Brain microvascular endothelial cell (primary cell): ENCODE measurements at places on chromosomes 3 and 15.

GRCh38 chr3:151372063-151372820, 12.3 kb downstream of the P2RY12 start:
- no peak for DNase-seq

- DNase-seq: peak; percentile 11
Observed at GRCh38 chr3:178536211-178537079, at the start of gene KCNMB2. KCNMB2 (plus strand) TSS chr3:178536436.

DNA sequence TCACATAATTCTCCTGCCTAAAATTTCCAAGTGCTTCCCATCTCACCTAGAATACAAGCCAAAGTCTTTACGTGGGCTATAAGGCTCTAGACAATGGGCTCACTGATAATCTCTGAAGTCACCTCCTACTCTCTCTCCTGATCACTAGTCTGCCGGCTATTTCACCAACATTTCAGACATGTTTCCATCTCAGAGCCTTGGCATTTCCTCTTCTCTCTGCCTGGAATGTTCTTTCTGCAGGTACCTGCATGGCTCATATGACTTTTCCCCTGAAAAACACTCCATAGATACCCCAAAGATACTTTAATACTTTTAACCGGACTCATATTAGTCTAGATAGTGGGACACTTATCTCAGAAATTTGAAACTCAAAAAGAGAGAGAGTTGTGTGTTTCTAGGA, 32.7 kb downstream of the CD200 start:
- peak; percentile 29 for DNase-seq

GRCh38 chr3:17891139-17891856, 148.9 kb upstream of the TBC1D5 start:
- no peak for DNase-seq

DNA sequence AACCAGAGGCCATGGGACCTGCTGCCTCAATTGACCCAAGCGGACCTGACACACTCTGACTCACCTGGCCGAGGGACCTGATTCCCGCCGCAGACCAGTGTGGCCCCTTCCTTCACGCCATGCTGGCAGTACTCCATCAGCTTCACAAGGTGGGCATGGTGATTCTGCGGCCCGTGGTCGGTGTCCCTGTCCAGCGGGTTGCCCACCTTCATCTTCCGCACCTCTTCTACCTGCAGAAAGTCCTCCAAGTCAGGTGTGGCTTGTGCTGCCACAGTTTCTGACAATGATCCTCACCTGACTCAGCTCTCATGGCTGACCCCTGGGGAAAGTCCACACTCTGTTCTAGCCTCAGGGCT, 25.9 kb upstream of the SLC41A3 start:
- DNase-seq: no peak

- no peak for DNase-seq
Observed at GRCh38 chr3:126964950-126965349, 18.0 kb upstream of the PLXNA1 start.

DNA sequence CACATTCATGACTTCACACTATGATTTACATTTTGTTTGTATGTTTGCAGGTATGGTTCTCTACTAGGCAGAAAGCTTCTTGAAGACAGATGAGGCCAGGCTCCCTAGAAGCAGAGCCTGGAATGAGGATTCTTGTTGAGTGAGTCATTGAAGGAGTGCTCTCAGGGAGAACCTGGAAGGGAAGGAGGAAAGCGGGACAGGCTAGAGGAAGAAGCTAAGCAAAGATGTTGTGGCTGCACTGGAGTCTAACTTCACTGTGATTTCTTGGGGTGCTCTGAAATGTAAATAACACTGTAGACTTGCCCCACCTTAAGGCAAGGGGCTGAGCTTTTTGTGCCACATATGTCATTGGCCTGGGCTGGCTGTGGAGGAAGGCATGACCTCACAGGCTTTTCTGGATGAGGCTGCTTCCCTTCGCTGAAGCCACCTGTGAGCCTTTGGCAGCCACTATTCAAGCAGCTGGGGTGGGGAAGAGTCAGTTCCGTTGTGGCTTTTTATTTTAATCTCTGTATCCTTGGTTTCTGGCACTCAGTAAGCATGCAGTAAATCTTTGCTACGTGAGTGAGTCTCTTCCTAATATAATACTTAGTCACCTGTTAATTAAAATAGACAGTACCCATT, 307.3 kb downstream of the SV2B start:
- no peak for DNase-seq

DNA sequence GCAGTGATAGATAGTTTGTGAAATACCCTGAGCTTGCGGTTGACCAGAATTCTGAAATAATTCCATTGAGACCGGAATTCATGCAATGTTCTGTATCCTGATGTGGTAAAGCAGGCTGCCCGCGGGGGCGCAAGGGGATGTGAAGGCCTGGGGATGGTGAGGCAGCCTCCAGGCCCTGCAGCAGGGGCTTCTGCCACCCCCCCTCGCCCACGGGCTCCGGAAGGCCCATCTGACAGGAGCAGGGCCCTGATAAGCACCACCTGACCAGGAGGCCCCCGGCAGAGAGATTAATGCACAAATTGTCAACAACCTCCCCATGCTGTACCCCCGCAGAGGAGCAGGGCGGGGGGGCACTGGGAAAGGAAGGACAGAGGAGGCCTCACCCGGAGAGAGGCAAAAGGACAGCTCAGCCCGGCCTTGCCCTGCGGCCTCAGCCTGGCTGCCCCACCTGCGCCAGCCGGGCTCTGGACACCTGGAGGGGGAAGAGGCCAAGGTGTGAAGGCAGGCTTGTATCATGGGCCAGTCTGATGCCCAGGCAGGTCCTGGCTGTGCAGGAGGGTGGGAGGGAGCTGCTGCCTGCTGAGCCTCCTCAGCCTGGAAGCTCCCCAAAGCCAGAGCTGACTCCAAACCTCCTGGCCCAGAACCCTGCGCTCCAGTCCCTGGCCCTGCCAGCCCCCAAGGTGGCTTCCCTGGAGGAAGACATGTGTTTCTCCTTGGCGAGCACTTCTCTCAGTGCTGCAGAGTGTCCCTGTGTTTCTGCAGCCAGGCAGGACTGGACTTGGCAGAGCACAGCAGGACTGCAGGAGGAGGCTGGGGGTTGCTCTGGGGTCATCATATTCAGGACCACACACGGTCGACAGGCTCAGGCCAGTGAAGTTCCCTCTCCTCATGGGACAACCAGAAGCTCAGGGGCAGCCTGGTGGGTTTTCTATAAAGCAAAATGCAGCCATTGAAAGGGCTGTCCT, 46.5 kb downstream of the RPN1 start:
- no peak for DNase-seq

DNA sequence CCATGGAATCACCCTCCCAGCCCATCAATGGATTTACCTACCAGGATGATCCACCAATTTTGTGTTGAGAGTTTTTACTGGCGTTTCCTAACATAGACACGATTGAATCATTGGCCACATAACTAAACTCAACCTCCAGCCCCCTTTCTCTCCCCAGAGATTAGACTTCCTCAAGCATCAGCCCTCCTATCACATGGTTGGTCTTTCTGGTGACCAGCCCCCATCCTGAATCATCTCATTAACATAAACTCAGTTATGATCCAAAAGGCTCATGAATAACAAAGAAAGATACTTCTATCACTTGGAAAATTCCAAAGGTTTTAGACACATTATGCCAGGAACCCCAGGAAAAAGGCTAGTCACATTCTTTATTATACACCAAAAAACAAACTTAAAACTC, 21.2 kb downstream of the PRKAR2A start:
- peak; percentile 96 for DNase-seq

GRCh38 chr15:90911302-90911623, 8.2 kb downstream of the MAN2A2 start:
- DNase-seq: no peak

DNA sequence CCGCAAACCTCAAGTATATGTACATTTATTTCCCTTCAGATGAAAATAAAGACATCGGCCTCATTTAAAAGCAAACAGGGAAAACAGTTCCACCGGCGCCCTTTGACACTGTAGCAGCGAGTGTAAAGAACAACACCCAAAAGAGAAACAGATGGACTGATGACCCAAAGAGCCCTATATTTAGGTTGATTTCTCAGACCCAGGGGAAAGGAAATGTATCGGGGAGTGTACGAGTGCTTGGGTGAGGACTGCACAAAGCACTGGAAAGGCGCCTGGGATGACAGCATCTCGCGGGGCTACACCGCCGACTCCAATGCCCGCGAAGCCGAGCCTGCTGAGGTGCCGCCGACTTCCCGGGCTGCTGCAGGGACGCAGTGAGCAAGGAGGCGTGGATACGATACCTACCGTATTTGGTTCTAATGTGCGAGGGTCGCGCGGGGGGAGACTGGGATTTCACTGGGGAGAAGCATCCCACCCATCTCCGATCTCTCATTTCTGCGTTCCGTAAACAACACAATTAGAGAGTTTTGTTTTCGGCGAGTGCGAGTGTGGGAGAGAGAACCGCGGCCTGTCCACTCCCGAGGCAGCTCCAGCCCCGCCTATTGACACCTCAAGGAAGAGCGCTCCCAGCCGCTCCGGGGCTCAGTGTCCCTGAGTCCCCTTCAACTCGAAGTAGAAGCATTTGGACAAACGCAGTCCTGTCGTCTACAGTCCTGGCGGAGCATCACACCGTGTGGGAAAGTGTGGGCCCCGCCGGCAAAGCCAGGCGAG, 2.0 kb downstream of the MECOM start:
- DNase-seq: peak; percentile 21

GRCh38 chr3:161393310-161393709, 22.0 kb upstream of the SPTSSB start:
- no peak for DNase-seq

DNA sequence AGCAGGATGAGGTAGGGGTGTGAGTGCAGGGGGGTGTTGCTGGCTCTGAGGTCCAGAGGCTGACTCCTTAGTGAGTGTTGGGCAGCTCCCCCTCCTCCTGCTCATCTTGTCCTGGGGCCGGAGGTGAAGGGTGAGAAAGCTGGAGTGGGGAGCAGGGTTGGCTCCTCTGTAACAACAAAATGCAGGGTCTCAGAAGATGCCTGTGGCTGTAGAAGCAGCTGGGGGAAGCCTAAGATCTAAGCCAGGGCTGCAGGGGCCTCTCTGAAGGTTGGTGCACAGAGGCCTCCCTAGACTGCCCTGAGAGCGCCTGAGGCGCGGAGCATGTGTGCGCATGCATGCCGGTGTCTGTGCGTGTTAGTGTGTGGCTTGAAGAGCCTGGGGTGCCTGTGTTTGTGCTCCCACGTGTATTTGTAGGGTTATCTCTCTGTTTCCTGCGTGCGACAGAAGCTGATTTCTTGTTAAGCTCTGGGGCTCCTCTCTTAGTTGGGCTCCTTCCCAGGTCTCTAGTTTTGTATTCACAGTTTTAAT, 5.3 kb upstream of the HDAC11 start:
- DNase-seq: no peak

DNA sequence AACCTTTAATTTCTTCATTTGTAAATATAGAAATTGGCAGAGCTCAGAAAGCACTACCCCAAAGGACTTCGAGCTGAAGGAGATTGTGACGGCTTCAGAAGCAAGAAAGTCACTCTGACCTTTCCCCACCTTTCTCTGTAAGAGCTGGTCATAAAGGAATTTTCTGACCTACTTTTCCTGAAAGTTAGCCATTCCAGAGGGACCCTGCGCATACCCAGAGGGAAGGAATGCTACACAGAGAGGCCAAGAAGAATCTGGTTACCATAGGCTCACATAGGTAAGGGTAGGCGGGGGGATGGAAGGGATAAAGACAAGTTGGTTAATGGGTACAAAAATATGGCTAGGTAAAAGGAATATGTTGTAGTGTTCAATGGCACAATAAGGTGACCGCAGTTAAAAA, 1080.3 kb downstream of the ZPLD1 start:
- DNase-seq: no peak

DNA sequence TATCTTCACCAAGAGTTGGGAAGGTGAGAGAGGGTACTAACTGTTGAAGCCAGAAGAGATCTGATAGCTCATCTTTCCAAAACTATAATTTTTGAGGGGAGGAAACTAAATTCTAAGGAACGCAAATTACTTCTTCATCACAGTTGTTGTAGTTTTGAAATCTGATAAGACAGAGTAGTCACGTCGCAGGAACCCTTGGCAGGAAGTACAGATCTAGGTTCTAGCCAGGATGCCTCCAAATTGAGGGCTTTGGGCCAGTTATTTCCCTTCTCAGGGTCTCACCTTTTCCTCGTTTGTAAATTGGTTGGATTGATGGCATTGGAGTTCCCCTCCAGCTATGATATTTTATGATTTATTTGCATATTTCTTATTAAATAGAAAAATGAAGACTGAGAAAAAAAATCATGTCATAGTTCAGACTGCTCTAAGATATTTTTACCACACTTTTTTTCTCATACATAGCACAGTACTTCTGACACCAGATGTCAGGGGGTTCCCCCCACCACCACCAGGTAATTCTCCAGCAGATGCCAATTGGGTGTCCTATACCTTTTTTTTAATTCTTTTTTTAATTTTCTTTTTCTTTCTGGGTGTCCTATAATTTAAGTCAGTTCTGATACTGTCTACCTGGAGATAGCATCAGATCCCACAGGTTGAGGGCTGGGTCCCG, 32.3 kb upstream of the APH1B start:
- DNase-seq: no peak

- DNase-seq: peak; percentile 86
Observed at GRCh38 chr15:64070965-64071851, 22.4 kb downstream of the CIAO2A start.

DNA sequence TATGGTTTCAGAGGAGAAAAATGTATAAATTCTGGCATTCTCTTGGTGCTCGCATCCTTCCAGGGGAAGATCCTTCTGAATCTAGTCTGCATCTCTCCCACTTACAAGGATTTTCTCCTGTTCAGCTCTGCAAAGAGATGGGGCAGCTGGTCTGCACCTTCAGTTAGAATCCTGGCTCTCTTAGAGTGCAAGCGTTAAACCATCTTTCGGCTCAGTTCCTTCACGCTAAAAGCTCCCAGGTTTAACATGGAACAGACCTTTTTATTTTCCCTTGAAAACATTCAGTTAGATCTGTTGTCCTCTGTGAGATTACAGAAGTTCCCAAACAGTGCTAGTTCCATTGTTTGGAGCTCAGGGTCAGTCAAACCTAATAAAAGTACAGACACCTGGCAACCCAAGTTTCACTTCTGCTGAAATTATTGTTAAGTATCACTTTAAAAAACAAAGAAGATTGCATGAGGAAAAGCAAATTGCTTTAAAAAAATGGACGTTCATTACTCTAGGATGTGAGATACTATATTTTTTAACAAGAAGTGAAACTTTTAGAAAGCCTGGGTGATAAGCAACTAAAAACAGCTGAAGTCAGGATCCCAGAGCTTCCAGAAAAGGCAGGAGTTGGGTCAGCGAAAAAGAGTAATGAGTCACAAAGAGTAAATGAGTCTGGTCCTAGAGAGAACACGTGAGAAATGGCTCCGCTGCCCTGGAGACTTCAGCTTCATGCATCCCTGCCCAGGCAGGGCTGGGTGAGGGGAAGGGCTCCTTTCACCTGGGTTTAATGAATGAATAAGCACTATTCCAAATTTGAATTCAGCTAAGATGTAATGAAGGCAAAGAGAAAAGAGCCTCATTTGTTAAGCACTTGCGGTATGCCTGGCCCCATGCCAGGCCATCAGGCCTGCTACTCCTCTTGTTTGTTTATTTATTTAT, 63.3 kb downstream of the ABTB1 start:
- DNase-seq: peak; percentile 72

DNA sequence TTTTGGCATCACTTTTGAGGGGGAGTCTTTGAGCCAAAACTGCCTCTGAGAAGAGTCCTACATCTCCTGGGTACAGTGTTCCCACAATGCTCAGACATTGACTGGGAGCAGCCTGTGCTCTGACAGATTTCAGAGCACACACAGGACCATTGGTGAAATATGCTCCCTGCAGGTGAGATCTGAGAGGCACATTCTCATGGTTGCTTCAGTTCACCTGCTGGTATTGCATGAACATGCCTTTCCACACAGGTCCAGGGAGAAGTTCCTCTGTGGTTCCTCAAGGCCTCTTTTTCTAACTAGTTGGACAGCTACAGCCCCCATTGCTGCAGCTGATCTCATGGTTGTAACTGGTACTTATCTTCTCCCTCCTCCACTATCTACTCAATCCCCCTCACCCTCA, 37.0 kb downstream of the FOXL2 start:
- no peak for DNase-seq
